NCI-H1105 (cell line): ENCODE measurements at places on chromosomes 13 and 19.

GRCh38 chr13:47621931-47622330 lies 379.1 kb downstream of the SUCLA2 start:
- no peak for DNase-seq

GRCh38 chr19:51460164-51460992 lies 2.1 kb upstream of the SIGLEC8 start:
- DNase-seq, result no peak

DNA sequence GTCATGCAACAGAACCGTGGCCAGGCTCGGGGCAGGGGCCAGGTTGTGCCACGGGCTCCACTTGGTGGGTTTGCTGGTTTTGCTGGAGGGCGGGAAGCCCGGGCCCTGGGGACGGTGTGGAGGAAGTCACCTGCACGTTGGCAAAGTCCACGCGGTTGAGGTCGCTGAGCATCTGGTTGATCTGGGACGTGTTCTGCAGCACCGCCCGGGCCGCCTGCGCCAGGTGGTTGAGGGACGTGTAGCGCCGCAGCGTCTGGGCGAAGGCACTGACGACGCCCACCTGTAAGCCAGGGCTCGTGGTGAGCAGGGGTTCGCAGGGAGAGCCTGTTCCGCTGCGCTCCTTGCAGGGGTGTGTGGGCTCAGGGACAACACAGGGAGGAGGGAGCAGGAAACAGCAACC lies 24.7 kb upstream of the RANBP3 start:
- DNase-seq, result no peak

DNA sequence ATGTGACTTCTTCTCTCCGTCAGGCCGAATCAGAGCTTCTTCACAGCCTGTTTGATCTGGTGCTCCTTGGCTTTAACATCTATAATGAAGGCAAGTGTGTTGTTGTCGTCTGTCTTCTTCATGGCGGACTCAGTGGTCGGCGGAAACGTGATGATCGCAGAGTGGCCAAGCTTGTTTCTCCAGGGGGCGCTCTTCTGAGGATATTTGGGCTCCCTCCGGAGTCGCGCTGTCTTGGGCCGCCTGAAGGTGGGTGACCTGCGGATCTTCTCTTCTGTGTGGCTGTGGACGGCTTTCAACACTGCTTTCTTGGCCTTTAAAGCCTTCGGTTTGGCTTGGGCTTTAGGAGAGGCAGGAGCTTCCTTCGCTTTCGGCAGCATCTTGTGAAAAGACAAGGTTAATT lies 9.8 kb downstream of the TPRX1 start:
- DNase-seq, result no peak

DNA sequence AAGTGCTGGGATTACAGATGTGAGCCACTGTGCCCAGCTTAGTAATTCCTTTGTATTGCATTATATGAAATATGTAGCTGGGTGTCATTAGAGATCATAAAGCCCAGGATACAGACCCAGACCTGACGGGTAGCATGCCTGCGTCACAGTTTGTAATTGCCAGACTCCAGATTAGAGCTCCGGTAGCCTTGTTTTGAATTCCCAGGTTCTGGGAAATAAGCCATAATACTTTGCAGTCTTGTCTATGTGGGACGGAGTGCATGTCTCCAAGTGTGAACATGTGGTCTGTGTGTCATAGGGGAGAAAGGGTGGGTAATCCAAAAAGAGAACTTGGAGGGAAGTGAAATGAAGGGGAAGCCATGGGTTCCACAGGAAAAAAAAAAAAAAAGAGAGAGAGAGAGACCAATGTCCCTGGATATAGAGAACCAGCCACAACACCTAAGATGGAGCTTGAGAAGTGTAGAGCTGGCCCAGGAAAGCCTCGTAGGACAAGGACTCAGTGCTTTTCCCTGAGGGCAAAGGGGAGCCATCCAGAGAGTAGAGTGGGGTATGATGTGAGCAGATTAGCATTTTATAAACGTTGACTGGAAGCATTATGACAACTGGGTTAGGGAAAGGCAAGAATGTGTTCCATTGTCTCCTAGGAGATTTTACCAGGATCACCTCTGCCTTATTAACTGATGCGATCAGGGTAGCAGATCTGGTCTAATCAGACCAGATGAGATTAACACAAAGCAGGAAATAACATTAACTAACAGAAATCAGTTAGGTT lies 2.6 kb downstream of the ZSCAN4 start:
- no peak for DNase-seq

DNA sequence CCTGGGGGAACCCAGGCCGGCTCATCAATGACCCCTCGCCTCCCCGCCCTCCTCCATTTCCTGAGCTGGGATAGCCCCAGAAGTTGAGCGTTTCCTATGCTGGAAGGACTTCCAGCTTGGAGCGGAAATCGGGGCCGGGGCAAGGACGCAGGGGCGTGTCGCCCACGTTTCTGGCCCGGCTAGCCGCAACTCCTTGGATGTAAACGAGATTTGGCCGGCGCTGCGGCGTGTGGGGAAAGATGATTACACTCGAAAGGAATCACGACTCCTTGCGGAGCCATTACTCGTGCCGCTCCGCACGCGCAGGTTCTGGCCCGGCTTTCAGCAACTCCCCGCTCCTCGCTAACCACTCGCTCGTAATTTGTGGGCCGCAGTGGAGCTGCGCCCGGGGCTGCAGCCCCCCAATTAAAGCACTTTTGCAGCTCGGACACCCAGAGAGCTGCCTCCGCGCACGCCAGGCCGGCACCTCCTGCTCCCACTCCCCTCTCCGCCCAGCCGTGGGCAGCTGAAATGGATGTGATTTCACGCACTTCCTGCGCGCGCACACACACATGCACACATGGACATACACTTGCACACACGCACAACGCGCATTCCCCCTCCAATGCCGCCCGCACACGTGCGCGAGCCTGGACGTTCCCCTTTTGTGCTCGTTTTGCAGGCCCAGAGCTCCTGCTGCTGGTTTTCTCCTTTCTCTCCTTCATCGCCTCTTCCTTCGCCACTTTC lies 15.7 kb downstream of the ZIC5 start:
- no peak for DNase-seq

GRCh38 chr19:49057636-49058234 lies at the start of gene CGB7:
Gene CGB7 (minus strand): TSS chr19:49057749. CDS start chr19:49055375, 2,374 bp downstream.
- DNase-seq, result no peak

GRCh38 chr19:29093553-29093908 lies 119.4 kb downstream of the UQCRFS1 start:
- no peak for DNase-seq

- no peak for DNase-seq
Measured at GRCh38 chr13:110801044-110801443, 87.5 kb downstream of the ING1 start.

DNA sequence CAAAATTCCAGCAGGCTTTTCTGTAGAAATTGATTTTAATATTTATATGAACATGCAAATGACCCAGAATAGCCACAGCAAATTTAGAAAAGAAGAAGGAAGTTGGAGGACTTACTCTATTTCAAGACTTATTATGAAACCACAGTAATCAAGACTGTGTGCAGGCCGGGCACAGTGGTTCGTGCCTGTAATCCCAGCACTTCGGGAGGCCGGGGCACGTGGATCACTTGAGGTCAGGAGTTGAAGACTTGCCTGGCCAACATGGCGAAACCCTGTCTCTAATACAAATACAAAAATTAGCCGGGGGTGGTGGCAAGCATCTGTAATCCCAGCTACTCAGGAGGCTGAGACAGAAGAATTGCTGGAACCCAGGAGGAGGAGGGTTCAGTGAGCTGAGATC lies 6.0 kb upstream of the FFAR2 start:
- no peak for DNase-seq

DNA sequence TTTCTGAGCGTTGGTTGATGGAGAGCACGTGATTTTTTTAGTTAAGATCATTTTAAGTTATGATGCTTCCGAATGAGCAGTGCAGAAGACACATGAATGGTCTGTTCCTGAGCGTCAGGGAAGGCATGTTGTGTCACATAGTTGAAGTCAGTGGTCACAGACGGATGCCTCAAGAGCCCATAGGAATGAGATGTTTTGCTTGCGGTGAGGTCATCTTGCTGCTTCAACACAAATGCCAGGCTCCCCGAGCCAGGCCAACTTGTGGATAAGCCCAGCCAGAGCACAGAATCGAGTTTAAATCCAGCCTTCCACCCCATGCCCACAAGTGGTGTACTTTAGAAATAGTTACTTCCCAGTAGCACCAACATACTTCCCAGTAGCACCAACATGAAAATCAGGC lies 5.4 kb downstream of the UPF3A start:
- no peak for DNase-seq
